Activated CD4-positive, alpha-beta T cell treated with anti-CD3 and anti-CD28 coated beads for 36 hours (primary cell): ENCODE measurements at places on chromosomes 11 and 22. TPM values are rescaled to one million over a fixed set of nuclear protein-coding genes. Genes with fewer than 3 reads are reported as not detected.

Gene NPAS4
- total RNA-seq: 0.07 TPM

Gene DEUP1
- not detected for total RNA-seq

Gene CNIH2
- 1.6 TPM for total RNA-seq

Gene DBX1
- total RNA-seq: not detected

Gene BAIAP2L2
- total RNA-seq: 0.71 TPM

Gene NRXN2
- 0.18 TPM for total RNA-seq

Gene CREB3L1
- 0.19 TPM for total RNA-seq

Gene RCOR2
- 0.37 TPM for total RNA-seq

Gene ELF5
- total RNA-seq: not detected

Gene GPR83
- total RNA-seq: 0.07 TPM

Gene CTSW
- total RNA-seq: 1.7 TPM

Gene RNF169
- total RNA-seq: 16.0 TPM

GRCh38 chr11:48167380-48167779 is 49.2 kb upstream of the OR4B1 start:
- no peak for DNase-seq

- no peak for DNase-seq
Observed at GRCh38 chr22:44412136-44412731, 85.8 kb downstream of the RTL6 start.

GRCh38 chr22:30000566-30000965 is 79.7 kb upstream of the HORMAD2 start:
- DNase-seq: peak; percentile 53

DNA sequence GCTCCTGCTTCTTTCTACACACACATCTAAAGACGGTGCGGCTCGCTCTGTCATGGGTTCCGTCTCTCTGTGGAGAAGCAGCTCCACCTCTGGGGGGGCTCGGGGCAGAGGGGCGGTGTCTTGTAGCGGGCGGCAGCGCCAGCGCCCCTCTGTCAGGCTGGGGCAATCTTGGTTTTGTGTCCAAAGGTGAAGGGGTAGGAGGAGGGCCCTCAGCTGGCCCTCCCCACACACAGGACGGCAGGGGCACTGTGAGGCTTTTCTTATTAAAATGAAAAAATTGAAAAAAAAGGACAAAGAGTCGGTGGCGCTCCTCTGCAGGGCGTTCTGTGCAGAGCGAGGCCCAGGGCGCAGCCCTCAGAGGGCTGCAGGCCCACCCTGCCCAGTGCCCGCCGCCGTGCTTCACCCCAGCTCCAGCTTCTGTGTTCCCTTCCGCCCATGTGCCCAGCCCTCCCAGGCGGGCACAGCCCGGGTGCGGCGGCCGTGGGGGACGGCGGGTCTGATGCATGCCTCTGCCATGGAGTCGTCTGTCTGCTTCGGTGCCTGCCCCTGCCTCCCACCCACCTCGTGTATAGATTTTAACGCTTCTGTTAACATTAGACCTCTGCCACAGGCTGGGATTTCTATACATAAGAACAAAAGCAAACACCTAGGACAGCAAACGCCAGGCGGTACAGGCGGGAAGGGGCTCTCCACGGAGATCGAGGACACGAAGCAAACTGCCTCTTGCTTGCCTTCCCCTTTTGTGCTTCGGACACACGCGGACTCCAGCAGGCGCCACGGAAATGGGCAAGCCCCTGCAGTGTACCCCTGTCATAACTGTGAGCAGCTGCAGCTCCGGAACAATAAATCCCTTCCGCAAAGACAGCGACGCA is 24.5 kb downstream of the MOB2 start:
- no peak for DNase-seq

GRCh38 chr11:10295064-10295901 is 1.3 kb upstream of the SBF2 start:
- DNase-seq: no peak

- no peak for DNase-seq
Observed at GRCh38 chr22:49587987-49588386, 239.7 kb downstream of the BRD1 start.

DNA sequence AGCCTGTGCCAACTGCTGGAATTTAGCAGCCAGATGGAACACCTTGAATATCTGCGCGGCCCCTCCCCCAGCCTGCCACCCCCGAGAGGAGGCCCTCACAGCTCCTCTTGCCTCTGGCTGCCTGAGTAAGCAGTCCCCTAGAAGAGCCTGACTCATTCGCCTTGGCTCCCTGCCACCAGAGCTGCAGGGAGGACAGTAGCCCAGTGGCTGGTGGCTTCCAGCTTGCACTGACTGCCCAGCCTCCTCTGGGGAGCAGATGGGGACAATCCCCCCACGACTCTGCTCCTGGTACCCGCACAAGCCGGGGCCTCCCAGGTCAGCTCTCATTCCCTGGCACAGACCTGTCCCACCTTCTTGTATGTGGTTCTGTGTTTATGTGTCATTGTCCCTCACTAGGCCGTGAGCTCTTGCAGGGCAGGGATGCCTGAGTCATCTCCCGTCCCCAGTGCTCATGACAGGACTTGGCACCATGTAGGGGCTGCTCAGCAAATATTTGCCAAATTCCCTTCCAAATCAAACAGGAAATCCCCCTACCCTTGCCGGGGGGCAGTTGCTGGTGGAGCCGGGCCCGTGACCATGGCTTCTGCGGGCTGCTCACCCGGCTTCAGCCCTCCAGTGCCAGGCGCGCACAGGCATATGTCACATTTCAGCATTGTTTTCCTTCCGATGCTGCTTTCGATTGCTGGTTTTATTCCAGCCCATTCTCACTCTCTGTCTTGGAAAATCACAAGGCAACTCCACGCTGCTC is 43.6 kb downstream of the CACNG2 start:
- peak; percentile 82 for DNase-seq

DNA sequence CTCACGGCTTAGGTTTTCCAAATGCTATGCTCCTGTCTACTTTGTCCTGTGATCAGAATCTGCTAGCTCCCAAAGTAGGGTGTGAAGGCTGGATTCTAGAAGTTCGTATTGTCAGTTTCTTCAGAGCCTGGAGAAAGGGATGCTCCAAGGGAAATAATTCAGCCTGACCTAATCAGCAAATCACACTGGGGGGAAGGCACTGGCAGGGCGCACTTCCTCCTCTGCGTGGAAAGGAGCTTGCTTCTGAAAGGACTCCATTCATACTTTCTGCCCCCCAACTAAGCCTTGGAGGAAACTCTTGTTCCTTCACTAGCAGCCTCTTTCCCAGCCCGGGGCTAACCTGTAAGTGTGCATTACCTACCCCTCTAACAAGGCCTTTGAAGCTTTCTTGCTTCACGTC is 165.9 kb downstream of the NAV2 start:
- no peak for DNase-seq

- DNase-seq: no peak
Observed at GRCh38 chr22:21994881-21995444, 12.4 kb upstream of the TOP3B start.

- no peak for DNase-seq
Observed at GRCh38 chr11:34480314-34480713, 33.3 kb downstream of the ELF5 start.

DNA sequence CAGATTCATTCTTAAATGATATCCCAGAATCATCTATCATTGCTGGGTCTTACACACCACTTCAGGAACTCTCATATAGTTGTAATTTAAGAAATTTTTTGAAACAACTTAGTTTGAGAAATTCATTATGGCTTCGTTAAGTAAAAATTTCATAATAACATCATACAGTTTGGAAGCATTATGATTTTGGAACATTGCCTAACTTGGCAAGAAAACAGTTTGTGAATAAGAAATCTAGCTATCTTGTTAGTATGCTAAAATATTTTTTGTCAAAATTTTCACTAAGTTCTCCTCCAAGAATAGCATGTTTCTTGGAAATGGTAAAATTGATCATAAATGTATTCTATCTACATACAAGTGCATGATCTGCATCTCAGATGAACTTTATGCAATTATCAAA is 217.7 kb downstream of the CNTN5 start:
- DNase-seq: no peak

GRCh38 chr22:21000207-21000986 is 1.5 kb downstream of the THAP7 start:
- peak; percentile 24 for DNase-seq

DNA sequence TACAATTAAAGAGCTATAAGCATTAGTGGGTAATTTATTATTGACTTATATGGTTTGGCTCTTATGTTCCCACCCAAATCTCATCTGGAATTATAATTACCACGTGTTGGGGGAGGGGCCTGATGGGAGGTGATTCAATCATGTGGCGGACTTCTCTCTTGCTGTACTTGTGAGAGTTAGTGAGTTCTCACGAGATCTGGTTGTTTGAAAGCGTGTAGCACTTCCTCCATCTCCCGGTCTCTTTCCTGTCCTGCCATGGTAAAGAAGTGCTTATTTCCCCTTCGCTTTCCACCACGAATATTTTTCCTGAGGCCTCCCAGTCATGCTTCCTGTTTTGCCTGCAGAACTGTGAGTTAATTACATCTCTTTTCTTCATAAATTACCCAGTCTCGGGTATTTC is 28.1 kb upstream of the CHORDC1 start:
- peak; percentile 29 for DNase-seq

DNA sequence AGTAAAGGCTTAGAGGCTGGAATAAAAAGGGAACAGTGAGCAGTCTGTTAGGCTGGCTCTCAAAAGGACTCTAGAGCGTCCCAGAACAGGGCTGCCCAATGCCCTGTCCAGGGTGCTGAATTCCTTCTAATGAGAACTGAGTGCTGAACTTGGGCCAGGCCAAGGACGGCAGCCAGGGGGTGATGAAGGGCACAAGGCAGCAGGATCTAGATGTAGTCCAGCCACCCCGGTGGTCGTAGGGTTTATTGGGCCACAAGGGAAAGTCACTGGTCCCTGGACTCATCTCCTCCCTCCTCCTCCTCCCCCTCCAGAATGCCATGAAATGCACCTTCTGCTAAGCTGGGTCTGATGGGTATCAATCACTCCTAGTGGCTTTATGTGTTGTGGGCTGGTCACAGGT is 19.2 kb downstream of the NPTXR start:
- peak; percentile 71 for DNase-seq

- no peak for DNase-seq
Observed at GRCh38 chr11:72023335-72023734, 24.6 kb downstream of the IL18BP start.

DNA sequence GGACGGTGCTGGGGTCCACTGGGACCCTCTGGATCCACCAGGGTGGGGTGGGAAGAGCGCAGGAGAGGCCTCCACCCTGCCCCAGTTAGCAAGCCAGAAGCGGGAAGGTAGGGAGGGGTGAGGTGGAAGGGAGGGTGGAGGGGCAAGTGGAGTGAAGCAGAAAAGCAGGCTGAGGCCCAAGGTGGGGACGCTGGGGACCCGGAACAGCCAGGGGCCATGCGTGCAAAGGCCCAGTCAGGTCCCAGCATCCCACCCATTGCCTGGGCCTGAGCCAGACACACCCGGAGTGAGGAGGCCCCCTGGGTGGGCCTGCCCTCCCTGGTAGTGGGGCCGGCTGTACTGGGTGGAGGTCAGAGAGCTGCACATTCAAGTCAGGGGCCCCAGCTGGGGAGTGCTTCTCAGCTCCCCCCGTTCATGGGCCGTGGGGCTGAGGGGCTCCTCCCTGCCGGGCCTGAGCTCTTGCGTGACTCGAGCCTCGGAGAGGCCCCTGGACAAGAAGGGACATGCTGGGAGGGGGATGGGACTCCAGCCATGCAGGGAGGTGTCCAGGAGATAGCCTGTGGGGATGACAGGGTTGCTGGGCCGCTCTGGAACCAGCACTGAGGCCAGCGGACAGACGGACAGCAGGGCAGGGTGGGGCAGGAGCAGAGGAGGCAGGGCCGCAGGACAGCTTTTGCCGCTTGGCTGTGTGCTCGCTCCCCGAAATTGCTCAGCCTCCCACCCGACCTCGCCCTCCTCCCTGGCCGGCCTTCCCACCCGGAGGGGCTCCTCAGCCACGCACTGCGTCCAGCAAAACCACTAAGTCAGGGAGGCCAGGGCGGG is 7.7 kb downstream of the TNNT3 start:
- DNase-seq: no peak

DNA sequence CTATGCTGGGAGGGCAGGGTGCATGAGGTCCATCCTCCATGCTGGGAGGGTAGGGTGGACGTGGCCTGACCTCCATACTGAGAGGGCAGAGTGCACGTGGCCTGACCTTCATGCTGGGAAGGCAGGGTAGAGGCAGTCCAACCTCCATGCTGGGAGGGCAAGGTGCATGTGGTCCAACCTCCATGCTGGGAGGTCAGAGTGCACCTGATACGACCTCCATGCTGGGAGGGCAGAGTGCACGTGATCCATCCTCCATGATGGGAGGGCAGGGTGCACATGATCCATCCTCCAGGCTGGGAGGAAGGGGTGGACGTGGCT is 622.2 kb downstream of the BRD1 start:
- no peak for DNase-seq

- peak; percentile 63 for DNase-seq
Observed at GRCh38 chr11:95337175-95337957, 106.4 kb upstream of the SESN3 start.

DNA sequence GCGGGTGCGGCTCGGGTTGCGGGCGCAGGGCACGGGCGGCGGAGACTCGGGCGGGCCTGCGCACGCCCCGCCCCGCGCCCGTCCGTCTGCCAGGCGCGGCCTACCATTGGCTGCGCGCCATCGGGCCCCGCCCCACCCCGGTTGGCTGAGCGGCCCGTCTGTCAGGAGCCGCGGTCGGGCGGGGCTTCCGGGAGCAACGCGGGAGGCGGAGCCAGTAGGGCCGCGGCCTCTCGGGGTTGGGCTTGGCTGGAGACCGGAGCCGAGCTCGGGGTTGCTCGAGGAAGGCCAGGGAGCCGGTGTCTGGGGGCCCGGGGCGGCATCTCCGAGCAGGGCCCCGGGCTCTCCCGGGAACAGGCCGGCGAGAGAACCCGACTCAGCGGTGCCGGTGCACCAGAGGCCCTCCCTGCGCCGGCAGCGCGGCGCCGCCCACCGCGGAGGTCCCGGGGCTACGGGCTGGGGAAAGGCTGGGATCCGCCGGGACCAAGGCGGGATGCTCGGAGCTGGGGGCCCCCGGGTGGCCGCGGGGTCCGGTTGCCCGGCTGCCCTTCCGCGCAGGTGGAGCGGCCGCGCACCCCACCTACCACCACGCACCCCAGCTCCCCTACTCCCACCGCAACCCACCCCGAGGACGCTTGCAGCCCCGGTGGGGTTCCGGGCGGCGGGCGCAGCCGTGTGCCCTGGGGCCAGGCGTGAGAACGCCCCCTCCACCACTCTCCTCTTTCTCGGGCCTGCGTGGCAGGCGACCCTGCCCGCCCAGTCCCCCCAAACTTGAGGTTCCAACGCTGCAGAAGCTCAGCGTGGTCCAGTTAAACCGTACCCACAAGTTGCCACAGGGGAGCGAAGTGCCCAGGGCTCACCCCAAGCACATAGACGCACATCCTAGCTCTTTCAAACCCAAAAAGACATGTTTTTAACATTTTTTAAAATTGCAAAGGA is at the start of gene HRAS:
HRAS (minus strand) TSS at position 58 of the 936 bp plus-strand sequence.
- DNase-seq: peak; percentile 98

GRCh38 chr11:16526947-16527346 is 170.6 kb upstream of the SOX6 start:
- no peak for DNase-seq

GRCh38 chr11:27241311-27242122 is 121.5 kb downstream of the CCDC34 start:
- DNase-seq: no peak

DNA sequence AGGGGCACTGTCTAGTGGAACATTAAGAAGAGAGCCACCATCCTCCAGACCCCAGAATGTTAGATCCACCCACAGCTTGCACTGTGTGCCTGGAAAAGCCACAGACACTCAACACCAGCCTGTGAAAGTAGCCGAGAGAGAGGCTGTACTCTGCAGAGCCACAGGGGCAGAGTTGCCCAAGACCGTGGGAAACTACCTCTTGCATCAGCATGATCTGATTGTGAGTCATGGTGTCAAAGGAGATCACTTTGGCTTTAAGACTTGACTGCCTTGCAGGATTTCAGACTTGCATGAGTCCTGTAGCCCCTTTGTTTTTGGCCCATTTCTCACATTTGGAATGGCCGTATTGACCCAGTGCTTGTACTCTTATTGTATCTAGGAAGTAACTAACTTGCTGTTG is 115.9 kb upstream of the CCDC179 start:
- peak; percentile 53 for DNase-seq

- no peak for DNase-seq
Observed at GRCh38 chr11:117905524-117905923, 23.7 kb downstream of the TMPRSS13 start.
